ENCODE measurements at places on chromosomes 2 and 18.

DNA sequence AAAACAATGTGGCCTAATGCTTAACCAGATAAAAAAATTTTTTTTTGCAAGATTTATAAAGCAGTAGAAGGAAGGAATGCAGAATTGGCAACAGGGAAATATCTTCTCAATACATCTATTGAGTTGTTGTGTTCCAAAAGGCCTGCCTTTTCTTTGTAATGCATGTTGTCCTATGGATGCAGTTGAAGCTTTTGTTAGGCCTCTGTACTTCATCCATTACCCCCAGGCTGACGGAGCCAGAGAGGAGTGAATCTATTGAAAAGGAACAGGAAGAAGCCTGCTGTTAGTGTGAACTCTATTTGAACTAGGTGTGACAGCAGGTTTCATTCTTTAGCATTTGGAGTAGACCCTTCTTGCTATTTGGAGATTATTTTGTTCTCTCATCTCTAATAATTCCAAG is 56.5 kb downstream of the MTX2 start:
- no peak for DNase-seq

GRCh38 chr2:80244905-80245584 is 59.5 kb downstream of the LRRTM1 start:
- DNase-seq, result no peak

DNA sequence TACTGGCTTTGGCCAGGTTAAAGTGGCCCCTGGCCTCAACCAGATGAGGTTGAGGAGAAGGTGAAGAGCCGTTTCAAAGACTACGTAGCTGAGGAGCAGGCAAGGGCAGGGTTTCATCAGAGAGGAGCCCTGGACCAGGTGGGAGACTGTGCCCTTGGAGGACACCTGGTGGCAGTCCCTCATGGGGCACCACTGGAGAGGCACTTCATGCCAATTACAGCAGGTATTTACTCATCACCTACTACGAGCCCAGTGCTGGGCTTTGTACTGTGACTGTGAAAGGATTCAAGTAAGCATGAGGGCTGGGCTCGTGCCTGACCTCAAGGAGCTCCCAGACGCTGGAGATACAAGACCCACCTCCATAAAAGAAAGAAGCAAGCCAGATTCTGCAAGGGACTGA is 37.6 kb downstream of the SMAD7 start:
- DNase-seq, result no peak

DNA sequence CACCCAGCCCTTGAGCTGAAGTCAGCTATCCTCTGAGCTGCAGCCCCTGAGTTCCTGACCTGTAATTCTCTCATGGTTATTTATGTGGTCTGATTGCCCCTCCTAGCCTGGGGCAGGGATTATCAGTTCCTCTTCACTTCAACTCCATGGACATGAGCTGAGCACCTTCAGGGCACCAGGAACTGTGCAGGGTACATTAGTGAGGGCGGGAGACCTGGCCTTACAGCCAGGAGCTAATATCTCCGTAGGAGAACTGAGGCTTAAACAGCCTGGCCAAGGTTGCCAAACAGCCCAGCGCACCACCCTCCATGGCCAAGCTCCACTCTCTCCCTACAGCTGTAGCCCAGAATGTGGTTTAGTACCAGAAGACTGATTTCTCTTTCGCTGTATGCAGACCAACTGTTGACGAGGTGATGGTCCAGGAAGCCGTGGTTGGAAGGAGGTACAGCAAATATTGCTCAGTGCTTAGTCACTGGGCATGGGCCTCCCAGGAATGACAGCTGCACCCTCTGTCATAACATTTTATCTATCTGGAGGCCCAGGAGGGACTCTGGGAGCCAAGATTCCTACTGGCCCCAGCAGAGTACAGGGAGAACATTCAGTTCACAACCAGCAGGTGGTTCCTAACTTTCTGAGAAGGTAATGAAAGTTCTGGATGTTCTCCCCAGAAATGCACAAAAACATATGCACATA is 228.7 kb upstream of the SIX2 start:
- DNase-seq, result peak; percentile 97

GRCh38 chr18:30763902-30764350 is 278.6 kb downstream of the DSC3 start:
- DNase-seq, result peak; percentile 2
